Hematopoietic multipotent progenitor cell treated with erythropoietin and hydrocortisone succinate and interleukin-3 and kit ligand, for 17 days (in vitro differentiated cells): ENCODE measurements at places on chromosomes 5 and 9.

GRCh38 chr9:37339923-37340322 is 82.6 kb upstream of the GRHPR start:
- DNase-seq = no peak

DNA sequence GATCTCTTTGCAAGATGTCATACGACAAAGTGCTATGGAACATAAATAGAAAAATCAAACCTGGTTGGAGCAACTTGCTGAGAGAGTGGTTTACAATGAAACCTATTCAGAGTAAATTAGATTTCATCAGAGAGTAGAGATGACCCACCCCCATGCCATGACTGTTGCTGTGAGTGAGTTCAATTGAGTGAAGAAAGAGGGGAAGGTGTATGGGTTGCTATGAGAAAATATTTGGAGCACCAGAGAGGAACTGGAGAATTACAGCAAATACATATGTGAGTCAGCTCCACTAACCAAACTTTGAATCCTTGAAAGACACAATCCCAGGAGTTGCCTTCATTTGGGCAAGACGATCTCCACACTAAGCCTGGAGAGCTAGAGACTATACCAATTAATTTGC is 217.2 kb downstream of the RFX3 start:
- no peak for DNase-seq

DNA sequence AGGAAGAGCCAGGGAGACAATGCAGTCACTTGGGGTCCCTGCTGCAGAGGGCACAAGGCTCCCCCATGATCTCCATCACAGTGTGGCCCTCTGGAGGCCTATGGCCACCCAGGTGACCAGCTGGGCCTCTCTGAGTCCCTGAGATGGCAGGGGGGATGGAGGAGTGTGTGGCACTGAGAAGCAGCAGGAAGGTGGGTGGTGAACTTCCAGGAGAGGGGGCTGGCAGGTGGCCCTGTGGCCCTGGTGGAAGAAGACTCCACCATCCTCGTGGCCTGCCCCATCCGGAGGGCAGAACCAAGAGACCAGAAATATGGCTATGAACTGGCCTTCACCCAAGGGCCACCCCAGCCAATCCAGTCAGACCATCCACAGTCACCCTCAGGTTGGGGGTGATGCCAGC is 31.7 kb upstream of the AFAP1L1 start:
- DNase-seq = no peak

GRCh38 chr5:66912787-66913186 is 283.8 kb downstream of the CD180 start:
- no peak for DNase-seq

GRCh38 chr9:133785753-133786370 is 47.7 kb upstream of the SARDH start:
- no peak for DNase-seq

- no peak for DNase-seq
Measured at GRCh38 chr5:68137511-68138140, 77.9 kb upstream of the PIK3R1 start.

- DNase-seq = no peak
Measured at GRCh38 chr5:131460867-131461572, 174.0 kb downstream of the RAPGEF6 start.

DNA sequence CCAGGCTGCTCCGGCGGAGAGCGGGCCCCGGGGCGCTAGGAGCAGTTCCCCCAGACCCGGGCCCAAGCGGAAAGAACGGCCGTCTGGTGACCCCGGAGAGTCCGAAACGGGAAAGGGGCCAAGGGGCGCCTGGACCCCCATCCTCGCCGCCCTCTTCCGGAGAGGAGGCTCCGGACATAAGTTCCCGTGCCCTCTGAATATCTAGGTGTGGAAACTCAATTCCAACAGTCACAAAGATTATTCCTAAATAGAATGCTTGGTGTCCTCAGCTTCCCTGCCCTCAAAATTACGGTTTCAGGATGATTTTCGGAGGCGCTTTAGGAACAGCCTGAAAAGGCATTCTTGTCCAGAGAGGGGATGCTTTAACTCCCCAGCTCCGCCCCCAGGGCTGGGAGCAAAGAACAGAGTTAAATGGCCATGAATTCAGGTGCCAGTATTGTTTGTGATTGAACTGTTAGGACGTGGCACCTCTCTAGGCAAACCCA is 681 bp upstream of the LHFPL2 start:
- no peak for DNase-seq

- no peak for DNase-seq
Measured at GRCh38 chr5:137113939-137114338, 385.2 kb downstream of the SPOCK1 start.

GRCh38 chr5:88892669-88893068 is 9.7 kb upstream of the MEF2C start:
- no peak for DNase-seq

- DNase-seq = no peak
Measured at GRCh38 chr5:14521748-14522147, 59.8 kb upstream of the OTULINL start.

DNA sequence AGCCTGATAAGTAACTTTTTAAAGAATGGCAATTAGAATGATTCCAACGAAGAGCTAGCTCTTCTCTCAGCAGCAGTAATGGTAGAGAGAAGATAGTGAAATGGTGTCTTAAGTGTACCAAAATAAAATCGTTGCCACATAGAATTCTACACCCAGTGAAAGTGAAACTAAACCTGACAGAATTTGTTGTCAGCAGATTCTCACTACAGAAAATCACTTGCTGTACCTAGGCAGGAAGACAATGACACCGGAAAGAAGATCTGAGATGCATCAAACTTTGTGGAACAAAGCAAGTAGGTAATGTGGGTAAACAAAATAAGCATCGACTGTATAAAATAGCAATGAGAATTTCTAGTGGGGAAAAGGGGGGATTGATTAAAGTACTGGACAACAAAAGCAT is 20.7 kb upstream of the EBF1 start:
- DNase-seq = no peak

DNA sequence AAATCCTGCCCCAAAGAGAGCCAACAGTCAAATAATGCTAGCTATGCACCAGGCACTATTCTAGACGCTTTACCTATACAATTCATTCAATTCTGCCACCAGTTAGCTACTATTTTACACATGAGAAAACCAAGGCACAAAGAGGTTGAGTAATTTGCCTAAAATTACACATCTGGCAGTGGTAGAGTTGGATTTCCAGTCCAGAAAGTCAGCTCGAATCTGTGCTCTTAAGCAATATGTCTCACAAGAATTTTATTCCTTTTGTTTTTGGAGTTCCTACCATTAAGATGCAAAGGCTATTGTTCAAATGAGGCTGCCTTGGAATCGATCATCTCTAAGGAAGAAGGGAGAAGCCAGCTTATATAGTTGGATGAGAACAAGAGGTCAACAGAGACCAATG is 256.9 kb upstream of the RASA1 start:
- DNase-seq = no peak

- DNase-seq = no peak
Measured at GRCh38 chr5:59640411-59640810, 253.1 kb downstream of the PDE4D start.

GRCh38 chr9:114258218-114258617 is 64.7 kb upstream of the ORM1 start:
- no peak for DNase-seq

DNA sequence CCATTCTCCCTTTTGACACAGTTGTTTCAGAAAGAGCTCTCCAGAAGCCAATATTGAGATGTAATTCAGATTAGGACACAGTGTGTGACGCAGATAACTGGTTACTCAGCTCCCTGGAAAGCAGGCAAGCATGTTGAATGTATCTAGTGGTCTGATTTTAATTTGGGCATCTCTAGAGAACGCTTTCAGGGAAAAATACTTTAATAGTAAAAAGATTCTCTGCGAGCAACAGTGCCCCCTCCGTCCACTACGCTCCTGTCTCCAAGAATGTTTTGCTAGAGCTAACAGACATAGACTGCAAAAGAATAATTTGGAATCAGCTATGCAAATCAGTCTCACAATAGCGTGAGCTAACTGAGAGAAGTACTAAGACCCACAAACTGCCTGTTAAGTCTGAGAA is 23.3 kb downstream of the CFAP90 start:
- no peak for DNase-seq

GRCh38 chr5:172170251-172170701 is 17.7 kb downstream of the STK10 start:
- DNase-seq = no peak

DNA sequence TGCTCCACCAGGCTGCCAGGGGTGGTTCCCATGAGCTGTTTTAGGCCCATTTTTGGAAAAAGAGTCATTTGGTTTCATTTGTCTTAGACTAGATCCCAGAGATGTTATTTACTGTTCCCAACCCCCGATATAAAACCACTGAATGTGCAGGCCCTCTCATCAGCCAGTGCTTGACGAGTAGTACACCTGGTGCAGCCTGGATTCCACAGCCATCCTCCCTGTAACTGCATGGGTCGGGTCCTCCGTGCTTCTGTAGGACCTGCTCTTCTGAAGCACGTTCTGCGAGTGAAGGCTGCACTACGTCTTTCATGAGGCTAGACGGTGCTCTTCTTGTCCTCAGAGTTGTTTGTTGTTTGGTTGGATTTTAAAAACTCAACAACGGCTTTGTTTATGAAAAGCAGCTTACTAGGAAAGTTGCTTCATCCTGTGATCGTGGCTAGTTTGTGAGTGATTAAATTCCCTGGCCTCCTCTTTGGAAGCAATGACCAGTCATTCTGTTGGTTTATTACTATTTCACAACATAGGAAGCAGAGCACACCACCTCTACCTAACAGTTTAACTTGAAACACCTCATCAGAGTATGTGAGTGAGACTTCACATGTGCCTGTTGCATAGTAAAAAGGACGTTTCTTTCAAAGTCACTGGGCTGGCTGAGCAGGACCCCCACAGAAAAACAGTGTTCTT is 135.2 kb downstream of the AOPEP start:
- no peak for DNase-seq

- DNase-seq = no peak
Measured at GRCh38 chr5:120535900-120536299, 71.8 kb downstream of the PRR16 start.

GRCh38 chr9:38670542-38671371 is 49.2 kb downstream of the FAM240B start:
- no peak for DNase-seq

DNA sequence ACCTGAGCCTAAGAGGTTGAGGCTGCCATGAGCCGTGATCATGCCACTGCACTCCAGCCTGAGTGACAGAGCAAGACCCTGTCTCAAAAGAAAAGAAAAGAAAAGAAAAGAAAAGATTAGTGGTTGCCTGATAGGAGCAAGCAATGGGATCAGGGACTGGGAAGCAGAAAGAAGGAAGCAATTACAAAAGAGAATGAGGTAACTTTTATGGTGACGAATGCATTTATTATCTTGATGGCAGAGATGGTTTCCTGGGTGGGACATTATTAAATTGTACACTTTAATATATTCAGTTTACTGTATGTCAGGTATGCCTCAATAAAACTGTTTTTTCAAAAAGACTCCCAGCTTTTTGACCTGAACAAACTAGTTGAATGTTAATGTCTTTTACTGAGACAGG is 7.5 kb upstream of the PFDN1 start:
- DNase-seq = no peak

- no peak for DNase-seq
Measured at GRCh38 chr9:114387680-114388356, at the start of gene AKNA. TSS of gene AKNA (minus strand) at chr9:114387982. CDS start at chr9:114381333, 6,649 bp downstream.

DNA sequence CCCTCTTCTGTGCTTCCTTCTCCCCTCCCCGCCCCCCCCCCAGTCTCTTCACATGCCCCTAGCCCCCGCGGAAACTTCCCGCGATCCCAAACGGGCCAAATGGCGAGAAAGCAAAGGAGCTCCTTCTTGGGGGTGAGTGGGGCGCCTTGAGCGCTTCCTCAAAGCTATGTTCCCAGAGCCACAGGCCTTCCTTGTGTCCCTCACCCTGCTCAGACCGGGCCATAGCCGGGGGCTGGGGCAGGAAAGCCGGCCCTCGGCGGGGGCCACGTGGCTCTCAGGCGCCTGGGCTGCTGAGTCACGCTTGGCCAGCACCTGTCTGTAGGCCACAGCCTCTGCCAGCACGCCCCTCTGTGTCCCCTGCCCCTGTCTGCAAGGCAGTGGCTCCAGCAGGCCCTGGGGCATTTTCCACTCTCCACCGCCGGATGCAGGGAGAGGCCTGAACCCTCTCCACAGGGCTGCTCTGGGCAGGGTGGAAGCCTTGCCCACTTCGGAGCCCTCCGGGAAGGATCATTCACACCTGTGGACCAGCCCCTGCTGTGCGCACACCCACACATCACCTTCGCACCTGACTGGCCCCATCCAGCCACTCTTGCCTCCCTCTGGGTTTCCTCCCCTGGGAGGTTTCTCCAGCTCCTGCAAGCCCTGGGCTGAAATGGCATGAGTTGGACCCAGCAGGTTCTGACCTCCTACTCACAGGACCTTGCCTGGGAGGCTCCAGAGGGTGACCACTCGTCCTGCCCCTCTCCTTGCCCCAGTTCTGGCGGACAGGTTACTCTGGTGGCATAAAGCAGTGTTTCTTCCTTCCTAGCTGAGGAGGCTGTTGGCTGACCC is 1.2 kb upstream of the SQSTM1 start:
- peak; percentile 70 for DNase-seq

GRCh38 chr5:80960531-80961375 is 590 bp downstream of the RASGRF2 start:
- no peak for DNase-seq

DNA sequence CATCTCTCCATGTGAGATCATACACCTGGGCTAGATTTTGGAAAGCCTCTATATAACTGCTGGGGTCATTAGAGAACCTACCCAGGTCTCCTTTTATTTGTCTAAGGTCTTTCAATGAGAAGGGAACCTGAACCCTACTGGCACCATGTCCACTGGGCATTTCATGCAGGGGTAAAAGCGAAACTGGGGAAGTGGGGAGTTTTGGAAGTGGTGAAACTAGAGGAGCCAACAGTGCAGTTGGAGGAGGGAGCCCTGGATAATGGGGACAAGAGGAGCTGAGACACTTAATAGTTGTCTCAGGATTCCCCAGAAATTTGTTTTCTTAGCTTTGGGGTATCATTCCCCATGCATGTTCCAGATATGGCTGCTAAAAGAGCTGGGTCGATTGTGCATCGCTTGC is 169.0 kb upstream of the NREP start:
- DNase-seq = no peak

GRCh38 chr9:75880618-75881017 is 9.9 kb upstream of the PCSK5 start:
- DNase-seq = no peak

DNA sequence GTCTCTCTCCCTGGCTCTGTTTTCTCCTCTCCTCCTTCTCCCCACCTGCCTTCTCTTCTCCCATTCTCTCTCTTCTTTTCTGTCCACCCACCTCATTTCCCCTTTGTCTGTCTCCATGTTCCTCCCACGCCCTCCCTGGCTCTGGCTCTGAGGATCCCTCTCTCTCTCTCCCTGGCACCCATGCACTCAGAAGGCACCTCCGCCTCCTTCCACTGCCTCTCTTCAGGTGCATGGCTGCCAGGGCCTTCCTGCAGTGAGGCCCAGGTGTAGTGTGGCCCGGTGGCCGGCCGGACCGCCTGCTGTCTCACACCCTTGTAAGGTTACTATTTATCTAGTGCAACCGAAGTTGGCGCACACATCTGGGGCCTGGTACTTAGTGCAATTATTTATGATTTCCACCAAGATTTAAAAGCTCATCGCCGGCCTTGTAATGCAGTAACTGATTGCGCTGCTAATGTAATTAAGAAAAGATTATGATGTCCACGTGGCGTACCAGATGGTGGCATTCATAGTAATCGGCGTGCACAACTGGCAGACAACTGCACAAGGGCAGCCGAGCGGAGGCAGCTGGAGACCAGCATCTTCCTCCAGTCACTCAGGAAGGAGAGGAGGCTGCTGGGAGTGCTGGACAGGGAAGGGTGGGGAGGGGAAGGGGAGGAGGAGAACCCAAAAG is 50.4 kb upstream of the MVB12B start:
- no peak for DNase-seq
